Stimulated activated CD8-positive, alpha-beta memory T cell treated with anti-CD3 and anti-CD28 coated beads, Interleukin-15, amount 100 ng/mL, for 24 hours (primary cell): ENCODE measurements at places on chromosomes 16 and 17.

GRCh38 chr16:10594312-10594950 lies 14.0 kb upstream of the EMP2 start:
- no peak for DNase-seq

DNA sequence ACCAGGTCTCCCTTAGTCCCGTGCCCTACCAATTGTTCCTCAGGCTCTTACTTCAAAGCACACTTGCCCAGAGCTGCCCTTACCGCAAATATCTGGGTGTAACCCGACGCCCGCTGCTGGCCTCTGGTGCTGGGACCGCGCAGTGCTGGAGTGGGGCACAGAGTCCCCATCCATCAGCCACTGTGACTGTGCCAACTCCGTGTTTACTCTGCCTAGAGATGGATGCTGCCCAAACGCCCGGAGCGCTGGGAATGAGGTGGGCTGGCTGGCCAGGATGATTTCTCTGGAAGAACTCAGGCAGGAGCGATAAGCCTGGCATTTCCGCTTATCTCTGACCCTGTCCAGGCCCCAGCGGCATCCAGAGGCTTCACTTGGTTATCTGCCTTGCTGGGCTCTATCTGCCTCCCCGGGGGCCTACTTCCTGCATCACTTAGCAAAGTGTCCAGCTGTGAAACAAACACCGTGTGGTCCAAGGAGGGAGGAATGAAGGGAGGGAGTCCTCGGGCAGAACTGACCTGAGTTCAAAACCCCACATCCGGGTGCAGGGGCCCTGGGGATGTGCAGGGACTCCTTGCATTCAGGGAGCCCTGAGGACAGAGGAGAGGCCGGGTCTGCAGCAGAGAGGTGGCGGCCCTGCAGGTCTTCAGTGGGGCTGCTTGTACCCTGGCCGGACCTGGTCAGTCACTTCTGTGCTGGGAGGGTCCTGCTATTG lies 9.4 kb upstream of the MYLK3 start:
- DNase-seq, result no peak

- DNase-seq, result no peak
Measured at GRCh38 chr16:6081320-6081976, 983.9 kb upstream of the EEF2KMT start.

GRCh38 chr16:63461248-63461841 lies 1425.1 kb upstream of the CDH8 start:
- no peak for DNase-seq

DNA sequence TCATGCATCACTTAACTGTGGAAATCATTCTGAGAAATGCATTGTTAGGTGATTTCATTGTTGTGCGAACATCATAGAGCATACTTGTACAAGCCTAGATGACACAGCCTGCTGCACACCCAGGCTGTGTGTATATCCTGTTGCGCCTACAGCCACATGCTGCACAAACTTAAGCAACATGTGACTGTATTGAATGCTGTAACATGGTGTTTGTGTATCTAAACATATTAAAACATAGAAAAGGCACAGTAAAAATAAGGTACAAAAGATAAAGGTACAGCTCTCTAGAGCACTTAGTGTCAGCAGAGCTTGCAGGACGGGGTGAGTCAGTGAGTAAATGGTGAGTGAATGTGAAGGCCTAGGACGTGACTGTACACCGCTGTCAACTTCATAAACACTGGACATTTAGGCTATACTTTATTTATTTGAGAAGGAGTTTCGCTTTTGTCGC lies 11.9 kb downstream of the FOXK2 start:
- DNase-seq, result no peak

GRCh38 chr16:57278494-57278893 lies 6.0 kb downstream of the PLLP start:
- no peak for DNase-seq

DNA sequence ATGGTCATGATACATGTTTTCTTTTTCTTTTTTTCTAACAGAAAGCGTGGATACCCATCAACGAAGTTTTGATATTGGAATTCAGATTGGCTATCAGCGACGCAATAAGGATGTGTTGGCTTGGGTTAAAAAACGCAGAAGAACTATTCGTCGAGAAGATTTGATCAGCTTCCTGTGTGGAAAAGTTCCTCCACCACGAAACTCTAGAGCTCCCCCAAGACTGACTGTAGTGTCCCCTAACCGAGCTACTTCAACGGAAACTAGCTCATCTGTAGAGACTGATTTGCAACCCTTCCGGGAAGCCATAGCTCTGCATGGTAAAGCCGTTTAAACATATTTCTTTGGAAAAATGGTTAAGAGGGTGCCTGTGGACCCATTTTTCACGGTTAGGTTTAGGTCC lies 11.5 kb downstream of the HAPSTR1 start:
- DNase-seq, result no peak

GRCh38 chr17:82948081-82948511 lies 108.3 kb upstream of the ZNF750 start:
- no peak for DNase-seq

DNA sequence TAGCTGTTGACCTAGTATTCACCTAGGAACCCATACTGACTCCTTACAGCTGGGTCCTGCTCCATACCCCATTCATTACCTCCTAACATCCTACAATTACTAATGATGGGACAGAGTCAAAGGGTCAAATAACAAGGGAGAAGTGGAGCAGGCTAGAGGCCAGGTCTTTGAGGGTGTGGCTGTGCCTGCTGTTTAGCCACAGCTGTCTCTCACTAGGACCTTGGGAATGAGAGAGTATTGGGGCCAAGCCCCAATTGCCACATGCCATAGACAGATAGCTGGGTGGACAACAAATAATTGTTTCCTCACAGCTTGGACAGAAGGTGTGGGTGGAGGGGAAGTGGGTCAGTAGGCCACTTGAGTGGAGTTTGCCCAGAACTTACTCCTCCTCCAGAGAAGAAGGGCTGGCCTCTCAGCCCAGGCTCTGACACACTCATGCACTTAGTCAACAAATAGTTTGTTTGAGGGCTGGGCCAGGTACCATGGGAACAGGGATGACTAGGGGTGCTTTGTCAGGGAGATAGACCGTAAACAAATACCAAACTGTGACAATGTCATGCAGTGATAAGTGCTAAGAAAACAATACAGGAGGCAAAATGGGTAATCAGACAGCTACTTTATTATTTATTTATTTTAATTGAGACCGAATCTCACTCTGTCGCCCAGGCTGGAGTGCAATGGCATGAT lies 10.2 kb upstream of the CENPT start:
- no peak for DNase-seq

DNA sequence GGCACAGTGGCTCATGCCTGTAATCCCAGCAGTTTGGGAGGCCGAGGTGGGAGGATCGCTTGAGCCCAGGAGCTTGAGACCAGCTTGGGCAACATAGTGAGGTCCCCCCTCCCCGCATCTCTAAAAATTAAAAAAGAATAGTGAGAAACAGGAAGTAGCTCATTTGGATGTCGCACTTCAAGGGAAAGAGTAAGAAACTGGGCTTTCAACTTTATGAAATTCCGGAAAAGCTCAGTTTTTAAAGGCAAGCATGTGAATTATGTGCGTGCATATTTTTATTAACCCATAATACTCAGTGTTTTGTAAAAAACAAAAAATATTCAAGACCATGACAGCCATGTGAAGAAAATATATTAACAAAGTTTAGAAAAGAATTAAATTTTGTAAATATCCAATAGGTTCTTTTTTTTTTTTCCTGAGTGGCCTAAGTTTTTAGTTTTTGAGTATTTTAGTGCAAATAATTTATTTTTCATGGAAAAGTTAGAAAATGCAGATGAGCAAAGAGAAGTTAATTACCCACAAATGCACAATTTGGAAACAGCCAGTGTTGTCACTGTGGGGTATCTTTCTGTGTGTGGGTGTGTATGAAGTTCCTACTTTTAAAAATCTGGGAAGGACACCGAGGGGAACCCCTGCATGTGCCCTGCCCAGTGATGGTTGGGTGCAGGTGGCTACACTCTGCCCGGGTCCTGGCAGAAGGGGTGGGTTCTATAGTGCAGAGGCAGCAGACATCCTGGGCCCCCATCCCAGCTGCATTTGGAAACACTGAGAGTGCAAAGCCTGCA lies 40.0 kb downstream of the CIBAR2 start:
- no peak for DNase-seq

DNA sequence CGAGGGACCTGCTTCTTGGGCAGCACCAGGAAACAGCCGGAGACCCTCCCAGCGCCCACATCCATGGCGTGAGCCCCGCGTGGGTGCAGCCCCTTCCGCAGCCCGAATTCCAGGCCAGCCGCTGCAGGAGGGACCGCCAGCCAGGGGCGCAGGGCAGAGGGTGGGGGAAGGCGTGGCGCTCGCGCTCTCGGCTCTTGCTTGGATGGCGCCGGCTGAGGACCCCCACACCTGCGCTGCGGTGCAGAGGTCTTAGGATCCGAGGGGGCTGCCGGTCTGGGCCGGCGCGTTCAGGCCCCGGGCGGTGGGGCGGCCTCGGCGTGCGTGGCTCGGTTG lies 28.8 kb downstream of the ACTG1 start:
- no peak for DNase-seq

GRCh38 chr17:69592692-69593350 lies 178.3 kb downstream of the MAP2K6 start:
- no peak for DNase-seq

DNA sequence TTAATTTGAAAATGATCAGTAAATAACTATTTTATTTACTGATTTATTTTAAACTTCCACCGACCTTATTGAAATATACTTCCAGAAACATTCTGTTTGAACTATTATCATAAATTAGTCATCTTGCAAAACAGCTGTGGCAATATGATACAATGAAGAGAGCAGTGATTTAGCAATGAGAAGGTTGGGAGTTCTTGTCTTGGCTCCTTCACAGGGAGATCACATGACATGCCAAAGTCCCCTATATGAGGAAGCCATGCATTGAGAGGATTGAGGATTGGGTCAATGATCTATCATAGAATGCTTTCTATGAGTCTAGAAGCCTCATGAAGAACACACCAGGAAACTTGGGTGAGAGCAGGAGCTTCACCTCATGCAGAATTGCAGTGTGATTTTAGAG lies 222.7 kb downstream of the LGALS9B start:
- no peak for DNase-seq

GRCh38 chr16:85521552-85522307 lies 91.4 kb upstream of the GSE1 start:
- no peak for DNase-seq

- DNase-seq, result no peak
Measured at GRCh38 chr16:66834746-66835145, 4.0 kb upstream of the NAE1 start.

GRCh38 chr17:74280093-74280513 lies 6.1 kb downstream of the DNAI2 start:
- DNase-seq, result no peak

DNA sequence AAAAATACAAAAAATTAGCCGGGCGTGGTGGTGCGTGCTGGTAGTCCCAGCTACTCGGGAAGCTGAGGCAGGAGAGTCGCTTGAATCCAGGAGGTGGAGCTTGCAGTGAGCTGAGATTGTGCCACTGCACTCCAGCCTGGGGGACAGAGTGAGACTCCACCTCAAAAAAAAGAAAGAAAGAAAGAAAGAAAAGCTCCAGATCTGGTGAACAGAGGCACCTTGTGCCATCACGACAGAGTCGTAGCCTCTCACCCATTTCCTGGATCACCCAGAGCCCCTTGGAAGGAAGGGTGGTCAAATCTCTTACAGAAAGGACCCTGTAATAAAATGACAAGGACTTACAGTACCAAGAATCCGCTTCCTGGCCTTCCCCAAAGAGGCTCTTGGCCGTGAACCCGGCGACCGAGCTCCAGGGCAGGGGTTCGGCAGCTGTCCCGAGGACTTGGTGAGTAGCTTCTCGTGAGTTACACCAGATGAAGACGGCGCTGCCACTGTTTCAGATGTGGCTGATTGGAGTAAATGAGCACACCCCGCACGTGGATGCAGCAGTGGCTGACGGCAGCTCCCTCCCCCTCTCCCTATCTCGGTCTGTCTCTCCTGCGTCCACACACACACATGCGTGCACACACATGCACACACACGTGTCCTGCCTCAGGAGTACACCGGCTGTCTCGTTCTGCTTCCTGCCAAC lies 13.5 kb downstream of the LGALS3BP start:
- no peak for DNase-seq

DNA sequence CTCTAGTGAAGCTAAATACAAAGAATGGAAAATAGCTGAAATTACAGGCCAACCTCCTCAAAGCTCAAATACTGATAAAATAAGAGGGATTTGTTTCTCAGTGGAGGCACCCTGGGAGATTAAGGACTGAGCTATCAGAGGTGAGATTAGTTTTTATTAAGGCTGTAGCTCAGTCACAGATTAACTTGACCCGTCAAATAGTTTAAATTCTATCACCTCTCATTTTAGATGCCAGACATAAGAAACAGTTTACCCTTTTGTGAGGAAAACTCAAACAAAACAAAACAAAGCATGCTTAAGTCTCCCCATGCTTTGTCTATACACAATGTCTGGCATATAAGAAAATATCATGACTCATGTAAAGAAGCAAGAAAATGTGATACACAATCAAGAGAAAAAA lies 208.3 kb upstream of the PMFBP1 start:
- DNase-seq, result no peak

- DNase-seq, result no peak
Measured at GRCh38 chr16:46788891-46789474, 40.8 kb upstream of the MYLK3 start.

GRCh38 chr16:72884037-72884436 lies 163.9 kb downstream of the ZFHX3 start:
- no peak for DNase-seq

- DNase-seq, result no peak
Measured at GRCh38 chr17:7222093-7222971, 2.6 kb downstream of the ACADVL start.

- no peak for DNase-seq
Measured at GRCh38 chr17:4823373-4824089, 9.6 kb upstream of the MINK1 start.

DNA sequence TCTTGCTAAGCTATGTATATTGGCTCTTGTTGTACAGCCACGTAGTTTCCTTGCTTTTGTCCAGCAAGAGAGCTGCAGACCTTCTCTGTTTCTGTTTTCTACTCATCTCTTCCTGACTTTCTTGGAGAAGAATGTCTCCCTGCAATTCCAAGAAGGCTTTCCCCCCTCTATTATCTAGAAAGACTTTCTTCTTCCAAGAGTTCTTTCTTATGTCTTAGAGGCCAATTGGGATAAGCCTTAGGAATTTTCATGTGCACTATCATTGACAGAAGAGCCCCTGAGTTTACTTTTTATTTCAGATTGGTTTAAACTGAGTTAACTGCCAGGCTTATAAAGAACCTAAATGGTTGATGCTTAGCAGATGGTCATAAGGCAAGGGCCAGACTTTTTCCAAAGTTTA lies 9.0 kb downstream of the CAPNS2 start:
- no peak for DNase-seq
